ENCODE measurements at places on chromosomes 2 and 18.

GRCh38 chr2:168246483-168247340 lies 683 bp downstream of the STK39 start:
- DNase-seq, result peak; percentile 58

DNA sequence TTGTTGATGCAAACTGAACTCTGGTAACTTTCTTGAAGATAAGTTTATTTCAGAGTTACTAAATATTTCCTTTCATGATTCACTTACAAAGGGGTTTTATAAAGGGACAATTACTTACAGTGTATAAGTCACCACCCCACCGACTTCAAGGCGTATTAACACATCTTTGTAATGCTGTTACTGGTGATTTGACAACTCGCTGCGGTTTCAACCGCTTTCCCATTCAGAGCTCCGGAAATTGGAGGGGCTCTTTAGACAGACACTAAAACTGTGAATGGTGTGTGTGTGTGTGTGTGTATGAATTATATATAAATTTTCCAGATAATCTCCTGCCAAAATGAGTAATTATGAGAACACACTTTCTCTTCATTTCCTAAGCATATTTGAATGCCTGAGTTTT lies 4.9 kb downstream of the TM4SF20 start:
- peak; percentile 23 for DNase-seq

DNA sequence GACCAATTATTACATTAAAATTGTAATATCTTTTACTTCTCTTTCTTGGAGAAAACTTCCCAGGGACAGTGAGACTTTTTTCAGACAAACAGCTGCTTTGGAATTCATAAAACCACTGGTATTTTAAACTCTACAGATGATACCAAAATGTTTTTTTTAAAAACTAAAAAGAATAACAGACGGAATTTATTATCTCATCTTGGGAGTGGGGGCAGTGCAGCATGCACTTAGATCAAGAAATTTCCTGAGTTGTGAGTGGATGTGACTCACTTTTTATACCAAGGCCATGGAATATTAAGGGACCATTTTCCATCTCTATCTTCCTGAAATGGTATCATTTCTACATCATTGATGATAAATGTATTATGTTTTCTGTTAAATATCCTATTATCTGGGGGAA lies 422.8 kb upstream of the HNRNPA3 start:
- DNase-seq, result no peak

DNA sequence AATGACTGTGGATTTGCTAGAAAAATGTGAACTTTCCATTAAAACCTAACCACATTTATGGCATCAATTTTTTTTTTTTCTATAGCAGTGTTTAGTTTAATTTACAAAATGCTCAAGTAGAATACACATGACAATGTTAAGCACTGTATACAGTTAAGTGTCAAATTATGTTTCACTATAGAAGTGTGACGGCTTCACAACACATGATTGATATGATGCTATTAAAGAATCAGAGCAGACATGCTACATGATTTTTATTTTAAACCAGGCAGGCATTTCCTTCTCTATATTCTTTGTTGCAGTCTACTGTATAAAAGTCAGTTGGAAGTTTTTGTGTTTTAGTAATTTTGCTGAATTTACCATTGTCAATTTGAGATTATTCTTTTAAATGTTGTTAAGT lies 43.6 kb downstream of the PROKR1 start:
- no peak for DNase-seq

DNA sequence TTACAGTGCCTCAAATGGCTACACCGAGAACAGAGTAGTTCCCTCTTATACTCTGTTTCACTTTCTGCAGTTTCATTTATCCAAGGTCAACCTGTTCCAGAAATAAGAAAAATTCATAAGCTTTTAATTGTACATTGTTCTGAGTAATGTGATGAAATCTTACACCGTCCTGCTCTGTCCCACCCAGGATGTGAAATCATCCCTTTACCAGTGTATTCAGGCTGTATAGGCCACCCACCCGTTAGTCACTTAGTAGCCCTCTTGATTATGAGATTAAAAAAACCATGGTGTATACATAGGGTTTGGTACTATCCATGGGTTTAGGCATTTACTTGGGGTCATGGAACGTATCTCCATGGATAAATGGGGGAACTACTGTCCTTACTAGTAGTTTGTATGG lies 29.8 kb downstream of the STARD6 start:
- DNase-seq, result no peak

- no peak for DNase-seq
These were observed 171.6 kb upstream of the PIEZO2 start for GRCh38 chr18:11320986-11321385.

GRCh38 chr18:35938158-35938557 lies 34.3 kb upstream of the RMP24 start:
- DNase-seq, result no peak

DNA sequence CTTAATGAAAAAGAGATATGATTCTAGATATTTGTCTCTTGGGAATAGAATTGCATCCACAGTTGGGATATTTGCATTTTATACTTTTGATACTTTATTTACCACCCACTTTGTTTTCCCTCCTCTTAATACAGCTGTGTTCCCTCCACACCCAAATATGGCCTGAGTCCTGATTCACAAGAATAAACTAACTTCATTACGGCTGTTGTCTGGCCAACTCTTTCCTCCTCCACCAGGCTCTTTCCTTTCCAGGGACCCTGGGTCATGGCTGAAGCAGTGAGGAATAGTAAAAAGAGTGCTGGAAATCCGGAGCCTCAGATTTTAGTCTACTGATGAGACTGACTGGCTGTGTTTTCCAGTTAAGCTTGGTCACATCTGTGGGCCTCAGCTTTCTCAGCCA lies 48.4 kb upstream of the STAM2 start:
- DNase-seq, result no peak

DNA sequence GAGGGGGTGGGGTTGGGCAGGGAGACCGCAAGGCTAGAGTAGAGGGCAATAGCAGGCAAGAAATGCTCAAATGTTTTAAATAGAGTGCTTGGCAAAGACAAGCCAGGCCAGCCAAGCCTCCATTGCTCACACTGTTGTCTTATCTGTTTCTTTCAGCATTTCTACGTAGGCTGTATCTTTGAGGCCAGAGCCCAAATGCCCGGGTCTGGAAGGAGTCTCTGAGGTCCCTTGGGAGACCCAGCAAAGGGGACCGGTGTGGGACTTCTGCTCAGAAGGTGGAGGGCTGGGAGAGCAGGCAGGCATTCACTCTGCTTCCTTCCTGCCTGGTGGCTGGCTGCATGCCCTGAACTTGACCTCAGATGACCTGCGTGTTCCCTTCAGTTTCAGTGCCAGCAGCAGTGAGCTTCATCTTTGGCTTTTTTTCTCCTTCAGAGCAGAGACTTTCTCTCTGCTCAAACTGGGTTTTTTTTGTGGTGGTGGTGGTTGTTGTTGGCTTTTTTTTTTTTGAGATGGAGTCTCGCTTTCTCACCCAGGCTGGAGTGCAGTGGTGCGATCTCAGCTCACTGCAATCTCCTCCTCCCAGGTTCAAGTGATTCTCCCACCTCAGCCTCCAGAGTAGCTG lies 13.7 kb upstream of the TET3 start:
- DNase-seq, result no peak

- DNase-seq, result no peak
These were observed 37.1 kb downstream of the COLEC12 start for GRCh38 chr18:463403-463802.

DNA sequence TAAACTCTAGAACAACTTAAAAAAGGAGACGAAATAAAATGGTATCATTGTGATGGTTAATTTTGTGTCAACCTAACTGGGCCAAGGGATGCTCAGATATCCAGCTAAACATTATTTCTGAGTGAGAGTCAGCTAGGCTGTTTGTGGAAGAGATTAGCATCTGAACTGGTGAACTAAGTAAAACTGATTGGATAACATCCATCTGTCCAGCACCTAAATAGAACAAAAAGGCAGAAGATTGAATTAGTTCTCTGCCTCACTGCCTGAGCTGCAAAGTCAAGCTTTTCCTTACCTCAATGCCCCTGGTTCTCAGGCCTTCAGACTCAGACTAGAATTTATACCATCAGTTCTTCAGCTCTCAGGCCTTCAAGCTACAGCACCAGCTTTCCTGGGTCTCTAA lies 30.0 kb downstream of the PPP3R1 start:
- DNase-seq, result no peak

DNA sequence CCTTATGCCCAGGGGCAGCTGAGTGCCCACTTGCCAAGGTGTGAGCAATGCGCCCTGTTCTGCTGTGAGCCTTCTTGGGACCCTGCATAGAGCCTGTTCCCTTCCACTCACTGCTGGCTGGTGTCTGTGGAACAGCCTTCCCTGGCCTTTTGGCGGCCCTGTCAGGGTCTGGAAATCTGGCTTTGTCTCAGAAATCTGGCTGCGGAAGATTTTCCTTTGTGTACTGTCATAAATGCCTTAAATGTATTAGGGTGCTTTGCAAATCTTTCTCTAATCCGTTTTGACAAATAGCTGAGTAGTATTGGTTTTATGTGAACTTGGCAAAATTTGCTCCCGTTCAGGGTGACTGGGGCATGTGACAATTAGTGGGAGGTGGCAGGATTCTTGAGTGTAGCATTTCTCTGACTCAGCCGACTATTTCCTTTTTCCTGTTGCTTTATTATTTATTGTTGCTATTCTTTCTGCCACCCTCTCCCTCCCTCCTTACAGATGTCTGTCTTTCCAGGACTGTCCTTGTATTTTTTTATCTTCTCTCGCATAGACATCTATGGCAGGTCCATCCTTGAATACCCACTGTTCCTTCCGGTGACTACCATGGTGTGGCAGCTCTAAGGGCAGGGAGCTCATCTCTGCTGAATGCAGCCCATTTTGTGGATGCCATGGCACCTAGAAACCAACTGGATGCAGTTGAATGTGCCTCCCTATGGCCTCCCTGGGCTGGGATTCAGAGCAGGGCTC lies 41.8 kb downstream of the LDLRAD4 start:
- DNase-seq, result no peak

DNA sequence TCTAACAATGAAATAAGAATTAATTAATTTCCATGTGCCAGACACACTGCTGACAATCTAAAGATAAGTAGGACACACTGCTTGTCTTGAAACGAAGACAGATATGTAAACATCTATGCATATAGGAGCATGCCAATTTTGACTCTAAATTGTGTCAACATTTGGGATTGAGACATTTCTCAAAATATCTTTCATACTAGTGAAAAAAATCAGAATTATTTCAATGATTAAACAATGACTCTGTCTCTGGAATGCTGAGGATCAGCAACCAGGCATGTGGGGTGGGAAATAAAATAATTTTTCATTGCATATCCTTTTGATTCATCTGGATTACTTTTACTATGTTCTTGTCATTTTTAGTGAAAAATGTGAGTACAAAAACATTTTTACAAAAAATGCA lies 262.6 kb upstream of the SYT4 start:
- no peak for DNase-seq

DNA sequence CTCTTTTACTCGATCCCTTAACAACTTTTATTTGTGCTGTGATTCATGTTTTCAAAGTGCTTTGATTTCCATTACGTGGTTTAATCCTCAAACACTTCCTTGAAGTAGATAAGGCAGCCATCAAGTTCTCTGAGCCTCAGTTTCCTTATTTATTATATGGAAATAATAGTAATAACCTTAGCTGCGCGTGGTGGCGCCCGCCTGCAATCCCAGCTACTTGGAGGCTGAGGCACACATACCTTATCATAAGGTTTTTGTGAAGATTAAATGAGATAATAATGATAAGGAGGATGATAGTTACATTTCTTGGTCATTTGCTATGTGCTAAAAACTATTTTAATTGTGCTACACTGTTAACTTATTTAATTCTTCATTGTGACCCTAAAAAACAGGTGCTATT lies 305.7 kb downstream of the NRXN1 start:
- DNase-seq, result no peak

DNA sequence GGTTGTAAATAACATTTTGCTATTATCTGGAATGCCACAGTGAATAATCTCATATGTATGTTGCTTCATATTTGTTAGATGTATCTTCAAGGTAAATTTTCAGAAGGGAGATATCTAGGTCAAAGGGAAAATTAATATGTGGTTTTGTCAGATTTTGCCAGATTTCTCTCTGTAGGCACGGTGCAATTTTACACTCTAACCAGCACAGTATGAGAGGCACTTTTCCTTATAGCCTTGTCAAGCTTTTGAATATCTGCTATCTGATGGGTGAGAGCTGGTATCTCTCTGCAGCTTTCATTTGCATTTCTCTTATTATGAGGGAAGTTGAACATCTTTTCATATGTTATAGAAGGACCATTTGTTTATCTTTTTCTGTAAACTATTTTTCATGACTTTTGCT lies 175.7 kb upstream of the PGAP1 start:
- no peak for DNase-seq

DNA sequence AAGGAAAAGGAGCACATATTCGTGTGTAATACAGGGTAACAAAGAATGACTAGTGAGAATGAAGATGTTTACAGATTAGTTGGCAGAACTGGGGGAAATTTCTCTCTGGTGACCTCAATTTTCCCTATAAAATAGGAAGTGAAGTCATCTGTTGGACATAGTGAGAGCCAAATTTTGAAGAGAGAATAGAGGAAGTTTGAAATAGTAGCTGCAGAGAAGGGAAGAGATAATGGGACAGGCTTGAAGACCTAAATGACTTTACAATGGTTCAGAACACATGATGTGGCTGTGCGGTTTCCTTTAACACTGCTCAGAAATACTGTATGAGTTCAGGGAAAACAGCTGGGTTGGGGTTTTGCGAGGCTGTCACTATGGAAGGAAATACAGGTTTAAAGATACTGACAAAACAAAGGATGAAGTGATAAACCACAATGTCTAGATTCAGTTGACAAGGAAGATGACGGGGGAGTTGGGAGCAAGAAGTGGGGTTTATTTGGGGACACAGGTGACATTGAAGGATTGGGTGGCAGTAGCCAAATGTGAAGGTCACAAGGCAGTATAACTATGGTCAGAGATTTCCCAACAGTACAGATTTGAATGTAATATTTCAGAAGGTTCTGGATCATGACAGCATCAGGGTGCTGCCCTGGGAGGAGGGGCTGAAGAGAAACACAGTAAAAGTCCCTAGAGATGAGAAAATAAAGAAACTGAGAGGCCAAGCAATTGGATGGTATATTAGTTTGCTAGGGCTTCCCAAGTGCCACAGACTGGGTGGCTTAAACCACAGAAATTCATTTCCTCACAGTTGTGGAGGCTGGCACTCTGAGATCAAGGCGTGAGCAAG lies 82.6 kb upstream of the TANK start:
- peak; percentile 65 for DNase-seq

DNA sequence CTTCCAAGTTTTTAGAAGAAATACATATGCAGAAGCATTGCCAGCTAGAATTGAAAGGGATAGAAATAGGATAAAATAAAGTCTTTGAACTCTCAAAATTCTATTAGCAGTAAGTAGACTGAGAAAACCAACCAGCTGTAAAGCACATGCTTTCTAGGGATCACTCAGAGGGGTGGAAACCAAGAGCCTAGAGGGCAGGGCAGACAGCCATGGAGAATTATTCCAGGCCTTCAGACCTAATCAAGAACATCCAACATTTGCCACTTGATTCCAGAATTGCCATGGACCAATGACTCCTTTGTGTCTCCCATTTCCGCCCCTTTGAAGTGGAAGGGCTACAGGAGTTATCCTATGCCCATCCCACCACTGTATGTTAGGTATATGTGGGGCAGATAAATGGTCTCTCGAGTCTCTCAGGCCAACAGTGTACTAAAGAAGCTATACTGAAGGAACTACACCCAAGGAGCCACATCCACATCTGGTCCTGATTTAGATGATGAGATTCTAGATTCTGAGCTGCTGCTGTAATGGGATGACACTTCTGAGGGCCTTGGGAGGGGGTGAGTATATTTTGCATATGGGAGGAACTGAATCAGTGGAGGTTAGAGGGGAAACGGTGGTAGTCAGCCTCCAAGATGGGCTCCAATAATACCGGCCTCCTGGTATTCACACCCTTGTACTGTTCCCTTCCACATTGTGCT lies 4.0 kb downstream of the FARSB start:
- DNase-seq, result no peak

All from activated T-cell treated with anti-CD3 and anti-CD28 coated beads for 24 hours (primary cell).